ENCODE measurements at places on chromosomes 1 and 21.

- no peak for DNase-seq
Measured at GRCh38 chr1:246661451-246661850, 62.8 kb upstream of the SCCPDH start.

DNA sequence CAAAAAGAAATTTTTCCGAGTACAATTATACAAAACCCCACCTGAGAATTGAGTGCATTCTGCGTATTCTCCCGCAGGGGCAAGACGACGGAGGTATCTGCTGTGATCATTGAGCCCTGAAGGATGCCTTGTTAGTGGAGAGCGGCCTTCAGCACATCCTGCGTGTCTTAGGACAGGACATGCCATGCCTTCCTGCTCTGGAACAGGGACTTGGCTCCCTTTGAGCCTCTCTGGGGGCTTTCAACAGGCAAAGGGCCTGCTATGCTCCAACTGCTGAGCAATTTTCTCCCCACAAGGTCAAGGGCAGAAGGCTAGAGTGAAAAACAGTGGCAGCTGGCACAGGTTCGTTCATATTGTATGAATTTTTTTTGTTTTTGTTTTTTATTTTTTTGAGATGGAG is 52.4 kb downstream of the TOR1AIP2 start:
- DNase-seq: no peak

GRCh38 chr21:41317458-41317857 is 857 bp downstream of the FAM3B start:
- no peak for DNase-seq

GRCh38 chr1:175629318-175629694 is 114.1 kb downstream of the TNR start:
- no peak for DNase-seq

GRCh38 chr1:12344596-12345349 is 114.9 kb downstream of the VPS13D start:
- DNase-seq: peak; percentile 6

DNA sequence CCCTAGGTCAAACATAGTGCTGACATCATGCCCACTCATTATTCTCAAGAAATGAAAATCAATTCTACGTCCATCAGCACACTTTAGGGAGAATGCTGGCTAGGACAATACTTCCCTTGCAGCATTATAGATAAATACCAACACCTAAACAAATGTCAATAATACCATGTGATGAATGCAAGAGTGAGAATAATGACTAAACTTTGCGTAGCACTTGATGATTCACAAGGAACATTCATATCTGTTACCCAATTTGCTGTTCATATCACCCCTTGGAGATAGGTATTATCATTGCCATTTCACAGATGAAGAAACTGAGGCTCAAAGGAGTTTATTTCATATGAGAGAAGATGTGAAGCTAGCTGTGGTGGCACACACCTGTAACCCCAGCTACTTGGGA is 24.8 kb upstream of the EPS15 start:
- DNase-seq: no peak
